MCF 10A (cell line): ENCODE measurements at places on chromosomes 1 and 21. TPM values are rescaled to one million over a fixed set of nuclear protein-coding genes. Genes with fewer than 3 reads are reported as not detected.

LCK gene
- not detected in 2 replicates for total RNA-seq

PAPPA2 gene
- 11.5 and 35.7 TPM in 2 replicates for total RNA-seq

AIRE gene
- total RNA-seq = not detected in 2 replicates

SPRR4 gene
- not detected in 2 replicates for total RNA-seq

C4BPA gene
- total RNA-seq = not detected in 2 replicates

DNM3 gene
- total RNA-seq = 0.44 and 0.68 TPM in 2 replicates
